B cell (primary cell): ENCODE measurements at places on chromosomes 3 and 15.
A peak's percentile ranks its signal among the peaks of the same experiment; 100 is the strongest.

GRCh38 chr3:114650808-114651207, 357.0 kb downstream of the TIGIT start:
- no peak overlapping the region for H3K27ac ChIP-seq
- H3K4me3 ChIP-seq, result no peak overlapping the region
- no peaks in the 10 kb centered on the region for H3K36me3 ChIP-seq
- no peak for DNase-seq

DNA sequence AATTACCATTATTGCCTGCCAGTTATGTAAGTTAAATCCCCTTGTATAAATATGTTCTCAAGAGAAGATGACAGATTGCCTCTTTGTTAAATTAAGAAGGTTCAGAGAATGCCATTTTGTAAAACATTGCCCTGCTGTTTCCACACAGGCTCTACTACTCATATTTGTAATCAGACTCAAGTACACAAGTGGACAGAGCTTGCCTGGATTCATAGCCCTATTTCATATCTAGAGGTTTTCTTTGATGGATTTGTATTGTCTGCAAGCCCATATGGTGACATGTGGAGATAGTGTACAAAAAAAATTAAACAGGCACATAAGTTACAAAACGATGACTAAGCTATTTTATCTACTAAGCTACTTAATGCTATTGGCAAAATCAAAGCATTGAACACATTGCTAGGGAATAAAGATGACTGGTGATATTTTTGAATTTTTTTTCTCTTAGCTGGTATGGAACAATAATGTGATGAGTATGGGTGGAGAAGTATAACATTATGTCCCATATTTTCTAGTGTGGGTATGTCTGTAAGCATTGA, 1286.6 kb upstream of the ALCAM start:
- no peaks in the 10 kb centered on the region for H3K27me3 ChIP-seq
- H3K4me1 ChIP-seq, result no peaks in the 10 kb centered on the region
- no peak overlapping the region for H3K27ac ChIP-seq

GRCh38 chr15:89436560-89437311, 59.6 kb downstream of the RHCG start:
- H3K4me3 ChIP-seq, result no peak overlapping the region
- peaks cover 16% of the 10 kb centered on the region for H3K4me1 ChIP-seq
- no peak overlapping the region for H3K27ac ChIP-seq
- H3K27me3 ChIP-seq, result peaks cover 19% of the 10 kb centered on the region
- no peak for DNase-seq

GRCh38 chr3:21310161-21310560, 440.8 kb downstream of the ZNF385D start:
- no peak for DNase-seq
- no peaks in the 10 kb centered on the region for H3K27me3 ChIP-seq

DNA sequence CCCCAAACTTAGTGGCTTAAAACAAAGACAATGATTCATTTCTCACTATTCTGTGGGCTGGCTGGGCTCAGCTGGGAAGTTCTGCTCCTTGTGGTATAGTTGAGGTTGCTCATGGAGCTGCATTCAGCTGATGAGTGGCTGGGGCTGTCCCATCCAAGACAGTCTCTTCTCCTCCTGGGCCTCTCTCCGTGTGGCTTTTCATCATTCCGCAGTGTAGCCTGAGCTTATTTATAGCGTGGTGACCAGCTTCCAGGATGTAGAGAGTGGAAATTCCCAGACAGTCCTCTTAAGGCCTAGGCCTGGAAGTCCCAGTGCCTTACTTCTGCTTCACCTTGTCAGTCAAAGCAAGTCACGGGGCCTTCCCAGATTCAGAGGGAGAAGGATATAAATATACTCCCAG, 136.7 kb upstream of the DAZL start:
- no peaks in the 10 kb centered on the region for H3K27me3 ChIP-seq
- H3K27ac ChIP-seq, result no peak overlapping the region
- no peaks in the 10 kb centered on the region for H3K4me1 ChIP-seq

GRCh38 chr15:43404130-43404529, 33.2 kb downstream of the TUBGCP4 start:
- no peak overlapping the region for H3K4me3 ChIP-seq
- H3K27ac ChIP-seq, result no peak overlapping the region
- no peaks in the 10 kb centered on the region for H3K27me3 ChIP-seq
- H3K36me3 ChIP-seq, result peaks cover 84% of the 10 kb centered on the region
- H3K4me1 ChIP-seq, result no peaks in the 10 kb centered on the region

DNA sequence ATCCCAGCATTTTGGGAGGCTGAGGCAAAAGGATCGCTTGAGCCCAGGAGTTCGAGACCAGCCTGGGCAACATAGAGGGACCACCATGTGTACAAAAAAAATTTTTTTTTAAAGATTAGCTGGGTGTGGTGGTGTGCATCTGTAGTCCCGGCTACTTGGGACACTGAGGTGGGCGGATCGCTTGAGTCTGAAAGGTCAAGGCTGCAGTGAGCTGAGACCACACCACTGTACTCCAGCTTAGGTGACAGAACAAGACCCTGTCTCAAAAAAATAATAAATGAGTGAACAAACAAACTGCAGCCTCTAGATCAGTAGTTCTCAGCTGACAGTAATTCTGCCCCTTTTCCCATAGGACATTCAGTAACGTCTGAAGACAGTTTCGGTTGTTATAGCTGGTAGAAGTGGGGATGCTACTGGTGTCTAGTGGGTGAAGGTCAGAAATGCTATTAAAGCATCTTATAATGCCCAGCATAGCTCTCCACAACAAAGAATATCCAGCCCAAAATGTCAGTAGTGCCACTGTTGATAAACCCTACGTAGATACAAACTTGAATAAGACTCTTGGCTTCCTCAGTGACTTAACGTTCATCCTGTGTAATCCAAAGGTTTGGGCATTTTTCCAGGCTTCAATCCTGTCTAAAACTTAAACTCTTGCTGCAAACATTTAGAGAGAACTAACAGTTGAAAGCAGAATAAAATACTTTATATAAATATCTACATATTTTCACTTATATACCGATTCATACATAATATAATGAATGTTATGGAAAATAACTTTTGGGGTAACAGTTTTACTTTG, 10.6 kb downstream of the SMC4 start:
- DNase-seq, result no peak
- H3K36me3 ChIP-seq, result peaks cover 1% of the 10 kb centered on the region
- no peaks in the 10 kb centered on the region for H3K27me3 ChIP-seq

DNA sequence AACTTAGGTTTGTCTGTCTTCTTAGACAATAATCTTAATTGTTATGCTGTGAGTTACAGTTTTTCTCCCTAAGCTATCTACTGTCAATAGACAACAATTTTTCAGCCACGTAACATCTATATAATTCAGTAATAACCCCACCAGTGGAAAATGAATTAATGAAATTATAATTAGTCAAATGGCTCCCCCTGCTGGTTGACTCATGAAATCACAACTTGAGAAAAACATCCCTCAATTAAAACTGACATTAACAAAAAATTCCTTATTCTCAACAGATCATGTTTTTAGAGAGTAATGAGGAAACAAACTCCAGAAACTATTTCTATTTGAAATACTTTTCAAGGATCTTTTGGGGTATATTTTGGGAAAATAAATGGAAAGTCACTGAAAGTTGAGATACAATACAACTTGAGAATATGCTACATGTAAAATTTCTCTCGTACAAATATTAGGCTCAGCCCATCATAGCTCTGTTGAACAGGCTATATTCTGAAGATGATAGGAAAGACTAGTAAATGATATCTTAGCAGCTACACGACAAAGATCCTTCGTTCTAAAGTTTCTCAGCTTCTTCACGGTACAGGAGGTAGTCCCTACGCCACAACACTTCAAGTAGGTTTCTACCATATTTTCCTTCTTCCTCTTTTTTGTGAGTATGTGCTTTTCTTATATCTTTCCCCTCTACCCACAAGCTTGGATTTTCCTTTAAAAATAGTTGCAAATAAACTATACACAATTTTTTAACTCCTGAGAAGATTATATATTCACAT, 20.7 kb downstream of the PPP1R2 start:
- peaks cover 7% of the 10 kb centered on the region for H3K4me1 ChIP-seq
- H3K27me3 ChIP-seq, result no peaks in the 10 kb centered on the region
- H3K4me3 ChIP-seq, result no peak overlapping the region

DNA sequence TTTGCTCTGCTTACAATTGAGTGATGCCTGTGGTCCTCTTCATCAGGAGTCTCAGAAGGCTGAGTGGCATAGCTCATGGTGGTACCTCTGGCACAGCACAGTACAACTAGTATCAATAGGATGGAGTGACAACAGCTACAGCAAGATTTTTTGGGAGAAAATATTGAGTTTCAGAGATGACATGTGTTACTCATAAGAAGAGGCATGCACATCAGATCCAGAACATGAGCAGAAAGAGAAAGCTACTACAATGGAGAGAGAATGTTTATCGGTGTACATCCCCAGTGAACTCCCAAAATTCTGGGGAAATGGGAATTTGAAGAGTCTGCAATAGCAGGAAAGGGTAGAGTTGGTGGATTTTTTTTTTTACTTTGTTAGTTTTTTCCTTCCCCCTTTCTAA, 130.5 kb upstream of the MB21D2 start:
- no peaks in the 10 kb centered on the region for H3K36me3 ChIP-seq
- H3K4me3 ChIP-seq, result no peak overlapping the region
- H3K27me3 ChIP-seq, result no peaks in the 10 kb centered on the region
- H3K4me1 ChIP-seq, result no peaks in the 10 kb centered on the region
- DNase-seq, result no peak

DNA sequence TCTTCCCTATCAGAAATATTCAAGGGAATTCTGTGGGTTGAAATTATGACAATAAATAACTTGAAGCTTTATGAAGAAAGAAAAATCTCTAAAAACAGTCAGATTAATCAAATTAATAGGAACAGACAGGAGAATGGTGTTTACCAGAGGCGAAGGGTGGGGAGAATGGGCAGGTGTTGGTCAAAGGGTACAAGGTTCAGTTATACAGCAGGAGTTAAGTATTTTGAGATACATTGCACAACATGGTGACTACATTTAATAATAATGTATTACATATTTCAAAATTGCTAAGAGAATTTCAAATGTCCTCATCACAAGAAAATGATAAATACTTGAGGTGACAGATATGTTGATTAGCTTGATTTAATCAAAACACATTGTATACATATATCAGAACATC, 18.6 kb downstream of the SPCS1 start:
- H3K4me3 ChIP-seq, result no peak overlapping the region
- H3K36me3 ChIP-seq, result no peaks in the 10 kb centered on the region
- H3K27ac ChIP-seq, result no peak overlapping the region
- no peaks in the 10 kb centered on the region for H3K27me3 ChIP-seq

- no peak overlapping the region for H3K27ac ChIP-seq
- DNase-seq, result no peak
- H3K4me3 ChIP-seq, result no peak overlapping the region
- no peaks in the 10 kb centered on the region for H3K27me3 ChIP-seq
- no peaks in the 10 kb centered on the region for H3K36me3 ChIP-seq
Measured at GRCh38 chr15:45790325-45790943, 155.6 kb downstream of the SQOR start.

GRCh38 chr3:105085506-105085905, 281.2 kb upstream of the ALCAM start:
- no peak overlapping the region for H3K27ac ChIP-seq
- no peak for DNase-seq
- H3K36me3 ChIP-seq, result no peaks in the 10 kb centered on the region
- no peaks in the 10 kb centered on the region for H3K27me3 ChIP-seq
- H3K4me3 ChIP-seq, result no peak overlapping the region

GRCh38 chr3:173275740-173276139, 121.8 kb upstream of the NLGN1 start:
- H3K4me1 ChIP-seq, result no peaks in the 10 kb centered on the region
- DNase-seq, result no peak
- no peak overlapping the region for H3K27ac ChIP-seq

DNA sequence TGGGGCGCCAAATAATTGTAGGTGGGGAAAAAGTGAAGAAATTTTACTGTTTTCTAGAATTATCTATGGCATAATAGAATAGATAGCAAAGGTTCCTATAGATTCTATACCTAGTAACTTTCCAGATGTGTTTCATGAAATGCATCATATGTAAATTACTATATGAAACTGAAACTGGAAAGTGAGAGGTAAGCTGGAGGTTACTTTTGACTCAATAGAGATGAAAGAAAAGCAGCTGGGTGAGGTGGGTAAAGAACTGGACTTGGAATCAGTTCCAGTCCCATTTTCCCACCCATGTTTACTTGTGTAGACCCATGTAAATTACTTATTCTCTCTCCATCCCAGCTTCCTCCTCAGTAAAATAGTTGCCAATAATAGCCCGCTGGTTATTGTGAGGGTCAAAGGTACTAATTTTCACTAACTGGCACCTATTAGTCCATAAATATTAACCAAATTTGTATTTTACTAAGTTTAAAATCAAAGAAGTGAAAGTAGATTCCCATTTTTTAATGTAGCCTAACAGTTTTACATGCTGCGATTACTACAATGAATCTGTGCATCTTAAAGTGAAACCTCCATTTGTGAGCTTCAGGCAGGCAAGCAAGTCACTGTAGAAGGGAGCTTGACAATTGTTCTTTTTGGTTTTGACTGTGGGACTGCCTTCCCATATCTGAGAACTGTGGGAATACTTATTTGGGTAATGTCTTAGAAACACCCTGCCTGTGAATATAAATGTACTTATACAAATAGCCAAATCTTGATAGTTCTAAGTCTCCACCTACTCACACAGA, 312.1 kb downstream of the SLC9A9 start:
- peak; percentile 54 for DNase-seq
- no peaks in the 10 kb centered on the region for H3K36me3 ChIP-seq
- peak overlapping the region; percentile 34 for H3K4me3 ChIP-seq
- peak overlapping the region; percentile 71 for H3K27ac ChIP-seq
- peaks cover 19% of the 10 kb centered on the region for H3K4me1 ChIP-seq
- H3K27me3 ChIP-seq, result no peaks in the 10 kb centered on the region

GRCh38 chr15:90883526-90883975, 753 bp upstream of the FES start:
- H3K27ac ChIP-seq, result peak overlapping the region; percentile 13
- H3K27me3 ChIP-seq, result no peaks in the 10 kb centered on the region
- H3K4me1 ChIP-seq, result peaks cover 32% of the 10 kb centered on the region
- no peak overlapping the region for H3K4me3 ChIP-seq
- H3K36me3 ChIP-seq, result peaks cover 41% of the 10 kb centered on the region

- no peaks in the 10 kb centered on the region for H3K27me3 ChIP-seq
- peaks cover 3% of the 10 kb centered on the region for H3K4me1 ChIP-seq
- DNase-seq, result no peak
- no peak overlapping the region for H3K4me3 ChIP-seq
- H3K36me3 ChIP-seq, result peaks cover 16% of the 10 kb centered on the region
Measured at GRCh38 chr15:58910456-58910855, 23.0 kb downstream of the SLTM start.

DNA sequence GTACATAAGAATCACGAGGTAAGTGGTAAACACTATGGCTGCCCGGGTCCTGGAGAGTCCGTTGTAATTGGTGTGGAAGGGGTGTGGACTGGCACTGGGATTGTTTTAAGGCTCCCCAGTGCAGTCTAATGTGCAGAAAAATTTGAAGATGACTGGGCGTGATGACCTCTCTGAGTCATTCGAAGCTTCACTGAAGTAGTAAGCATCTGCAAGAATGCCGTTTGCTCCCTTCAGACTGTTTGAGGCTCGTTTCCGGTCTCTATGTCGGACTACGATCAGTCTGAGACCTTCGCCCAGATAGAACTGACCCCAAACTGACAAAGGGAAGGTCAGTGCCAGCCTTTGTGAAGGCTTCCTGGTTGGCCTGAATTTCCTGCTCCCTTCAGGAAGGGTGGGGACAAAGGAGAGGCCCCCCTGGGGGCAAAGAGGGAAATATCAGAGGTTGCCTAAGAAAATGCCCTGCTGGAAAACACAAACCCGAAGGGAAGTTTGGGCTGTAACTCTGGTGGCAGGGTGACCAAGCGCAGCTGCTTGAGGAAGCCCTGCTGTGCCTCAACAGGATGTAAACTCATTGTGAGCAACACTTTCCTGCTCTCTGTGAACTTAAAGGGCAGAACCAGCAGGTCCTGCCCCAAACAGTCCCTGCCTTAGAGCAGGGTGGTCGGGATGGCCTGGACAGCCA, 34.6 kb downstream of the BTD start:
- peaks cover 18% of the 10 kb centered on the region for H3K4me1 ChIP-seq
- H3K4me3 ChIP-seq, result no peak overlapping the region
- H3K36me3 ChIP-seq, result peaks cover 2% of the 10 kb centered on the region
- H3K27me3 ChIP-seq, result no peaks in the 10 kb centered on the region
- H3K27ac ChIP-seq, result no peak overlapping the region
